ENCODE measurements at places on chromosomes 7 and 10. TPM values are rescaled to one million over a fixed set of nuclear protein-coding genes. Genes with fewer than 3 reads are reported as not detected.

The GHRHR gene
- total RNA-seq: not detected

The OPN4 gene
- total RNA-seq: 0.13 TPM

The MNX1 gene
- 0.16 TPM for total RNA-seq

The SLIT1 gene
- 0.13 TPM for total RNA-seq

The ERVW-1 gene
- 0.10 TPM for total RNA-seq

The DNMBP gene
- total RNA-seq: 13.4 TPM

All from gastrocnemius medialis (tissue), 4 donors.